ENCODE measurements at places on chromosomes 12 and 14.

- DNase-seq = no peak
Measured at GRCh38 chr14:74685056-74685455, 27.8 kb downstream of the AREL1 start.

GRCh38 chr14:105141026-105141425 is 27.6 kb downstream of the JAG2 start:
- DNase-seq = no peak

DNA sequence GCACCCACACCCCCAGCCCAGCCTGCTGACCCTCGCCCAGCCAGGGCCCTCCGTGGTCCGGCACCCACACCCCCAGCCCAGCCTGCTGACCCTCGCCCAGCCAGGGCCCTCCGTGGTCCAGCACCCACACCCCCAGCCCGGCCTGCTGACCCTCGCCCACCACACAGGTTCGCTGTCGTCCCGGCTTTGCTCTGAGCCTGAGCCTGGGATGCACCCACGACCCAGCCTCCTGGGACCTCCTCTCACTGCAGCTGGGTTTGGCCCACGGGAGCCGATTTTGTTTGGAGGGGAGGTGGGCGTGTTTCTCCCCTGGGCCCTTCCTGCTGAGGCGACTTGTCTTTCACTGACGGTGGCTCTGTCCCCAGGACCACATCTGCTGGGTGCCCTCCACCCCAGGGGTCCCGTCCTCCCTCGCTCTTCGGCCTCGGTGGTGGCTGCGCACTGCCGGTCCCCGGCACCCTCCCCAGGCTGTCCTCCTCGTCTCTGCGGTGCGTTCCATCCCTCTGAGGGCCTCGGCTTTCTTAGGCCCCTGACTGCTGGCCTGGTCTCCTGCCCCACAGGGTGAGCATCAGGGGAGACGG is 83.8 kb downstream of the GALNT9 start:
- DNase-seq = no peak

DNA sequence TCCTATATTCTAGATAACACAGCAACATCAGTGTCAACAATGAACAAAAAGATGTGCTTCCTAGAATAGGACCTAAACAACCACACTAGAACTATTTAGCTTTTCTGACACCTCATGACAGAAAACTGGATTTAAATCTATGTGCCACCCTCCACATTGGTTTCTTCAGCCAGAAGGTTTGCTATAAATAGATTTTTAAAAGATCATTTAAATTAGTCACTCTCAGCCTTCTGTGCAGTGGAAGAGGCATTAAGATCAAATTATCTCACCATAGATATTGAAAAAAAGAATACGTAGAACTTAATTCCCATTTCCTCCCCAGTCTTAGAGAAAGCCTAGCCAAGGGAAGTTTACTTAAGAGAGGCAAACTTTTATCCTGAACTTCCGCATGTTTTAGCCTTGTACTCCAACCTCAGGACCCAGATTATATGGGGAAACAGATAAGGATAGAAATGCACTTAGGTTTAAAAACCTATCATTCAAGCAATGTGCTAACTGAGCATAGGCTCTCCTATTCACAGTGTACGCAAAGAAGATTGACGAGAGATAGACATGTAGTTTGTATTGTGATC is 59.6 kb downstream of the NELL2 start:
- DNase-seq = no peak

DNA sequence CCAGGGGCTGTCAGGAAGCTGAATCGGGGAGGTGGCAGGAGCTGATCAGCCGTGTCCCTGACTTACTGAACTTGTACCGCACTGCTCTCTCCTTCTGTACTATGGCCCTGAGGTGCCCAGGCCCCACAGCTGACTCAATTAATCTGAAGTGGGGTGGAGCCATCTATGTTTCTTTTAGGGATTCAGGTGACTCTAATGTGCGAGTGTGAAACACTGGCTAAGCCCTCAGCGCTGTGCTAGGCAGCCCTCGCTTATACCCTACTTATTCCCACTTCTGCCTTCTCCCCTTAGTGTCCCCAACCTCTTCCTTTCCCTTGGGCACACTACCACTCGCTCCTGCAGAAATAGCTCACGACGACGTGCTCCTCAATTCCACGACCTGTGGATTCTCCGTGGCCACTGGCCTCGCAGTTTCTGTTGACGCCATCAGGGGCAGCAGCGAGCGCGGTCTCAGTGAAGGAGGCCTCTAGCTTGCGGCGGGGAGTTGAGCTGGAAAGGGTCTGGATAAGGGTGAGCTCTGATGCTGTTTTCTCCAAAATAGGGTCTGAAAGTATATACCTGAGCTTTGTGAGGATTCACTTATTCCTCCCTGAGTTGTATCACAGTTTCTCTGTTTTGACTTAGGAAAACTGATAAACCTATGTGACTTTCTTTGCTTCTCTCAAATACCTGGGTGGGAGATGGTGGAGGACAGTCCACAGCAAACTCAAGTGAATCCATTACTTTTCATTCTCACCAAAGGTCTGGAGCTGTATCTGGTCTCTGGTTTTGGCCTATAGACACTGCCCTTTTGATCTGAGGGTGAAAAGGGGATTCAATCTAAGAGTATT is 167.6 kb downstream of the SLC41A2 start:
- DNase-seq = peak; percentile 7

GRCh38 chr12:124898923-124899294 is 15.5 kb downstream of the UBC start:
- DNase-seq = no peak

- no peak for DNase-seq
Measured at GRCh38 chr12:124720004-124720680, 143.5 kb downstream of the SCARB1 start.

DNA sequence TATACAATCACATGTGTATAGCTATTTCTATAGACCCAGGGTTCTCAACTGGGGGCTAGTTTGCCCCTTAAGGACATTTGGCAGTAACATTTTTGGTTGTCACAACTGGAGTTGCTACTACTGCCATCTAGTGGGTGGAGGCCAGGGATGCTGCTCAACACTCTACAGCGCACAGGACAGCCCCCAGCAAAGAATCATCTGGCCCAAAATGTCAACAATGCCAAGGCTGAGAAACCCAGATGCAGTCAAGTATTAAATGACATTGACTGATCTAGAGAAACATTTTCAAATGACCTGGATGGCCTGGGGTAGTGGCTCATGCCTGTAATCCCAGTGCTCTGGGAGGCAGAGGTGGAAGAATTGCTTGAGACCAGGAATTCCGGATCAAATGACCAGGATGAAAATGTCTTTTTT is 5.8 kb downstream of the WSB2 start:
- peak; percentile 35 for DNase-seq
